ENCODE measurements at places on chromosomes 7 and 10.

- DNase-seq = no peak
Measured at GRCh38 chr7:67518580-67518979, 521.9 kb downstream of the TYW1 start.

DNA sequence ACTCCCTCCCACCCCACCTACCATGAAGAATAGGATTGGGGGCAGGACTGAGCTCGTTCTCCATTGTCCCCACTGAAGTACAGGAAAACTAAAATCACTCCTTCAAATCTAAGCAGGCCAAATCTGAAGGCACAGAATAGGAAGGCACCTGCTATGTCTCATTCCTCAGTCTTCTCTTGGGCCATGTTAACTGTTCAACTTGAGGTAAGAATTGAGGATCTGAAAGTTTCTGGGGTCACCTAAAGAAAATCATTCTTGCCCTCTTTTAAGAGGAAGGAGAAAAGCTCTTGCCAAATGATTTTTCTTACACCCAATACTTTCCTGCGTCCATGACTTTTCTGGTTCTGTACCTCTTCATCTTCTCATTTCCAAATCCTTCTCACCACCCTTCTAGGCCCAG, 4.9 kb downstream of the CPN1 start:
- DNase-seq = no peak

- no peak for DNase-seq
Measured at GRCh38 chr10:103620352-103620740, 126.8 kb downstream of the NEURL1 start.

GRCh38 chr7:26680587-26680986, 183.8 kb downstream of the SKAP2 start:
- DNase-seq = no peak

DNA sequence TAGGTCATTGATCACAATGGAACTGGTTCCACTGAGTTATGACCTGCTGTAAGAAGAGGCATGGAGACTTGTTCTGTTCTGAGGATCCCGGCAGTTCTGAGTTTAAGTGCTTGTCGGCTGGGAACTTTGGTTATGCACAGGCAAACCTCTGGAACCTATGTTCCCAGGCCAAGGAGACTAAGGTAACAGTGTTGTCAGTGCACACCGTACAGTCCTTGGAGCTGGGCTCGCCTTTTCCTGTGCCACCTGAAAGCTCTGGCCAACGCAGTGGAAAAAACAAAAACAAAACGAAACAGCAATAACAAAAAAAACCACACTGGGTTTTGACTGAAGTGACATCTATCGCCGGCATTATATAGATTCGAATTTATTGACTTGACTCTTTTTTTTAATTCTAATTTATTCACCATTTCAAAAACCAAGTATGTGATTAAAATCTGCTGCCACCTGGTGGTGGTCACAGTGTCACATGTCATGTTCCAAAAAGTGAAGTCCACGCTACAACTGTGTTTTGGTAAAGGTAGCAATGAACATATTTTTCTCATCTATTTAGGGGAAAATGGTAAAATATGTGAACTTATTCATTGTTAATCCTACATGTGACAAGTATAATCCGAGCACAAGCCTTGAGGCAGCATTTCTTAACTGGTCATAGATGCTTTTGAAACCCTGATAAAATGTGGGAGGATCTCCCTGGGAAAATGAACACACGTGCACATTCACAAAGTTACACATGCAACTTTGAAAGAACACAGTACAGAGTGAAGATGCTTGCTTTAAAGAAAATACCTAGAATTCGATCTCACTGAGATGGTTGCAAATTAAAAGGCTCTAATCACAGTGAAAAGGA, 113.8 kb upstream of the PPP2R2D start:
- DNase-seq = no peak

- DNase-seq = no peak
Measured at GRCh38 chr10:68861253-68861652, 33.9 kb downstream of the STOX1 start.

- no peak for DNase-seq
Measured at GRCh38 chr10:61993711-61994401, 92.4 kb downstream of the ARID5B start.

- no peak for DNase-seq
Measured at GRCh38 chr10:125543796-125544195, 139.2 kb downstream of the TEX36 start.

GRCh38 chr7:38020121-38020785, 99.8 kb downstream of the EPDR1 start:
- peak; percentile 27 for DNase-seq

DNA sequence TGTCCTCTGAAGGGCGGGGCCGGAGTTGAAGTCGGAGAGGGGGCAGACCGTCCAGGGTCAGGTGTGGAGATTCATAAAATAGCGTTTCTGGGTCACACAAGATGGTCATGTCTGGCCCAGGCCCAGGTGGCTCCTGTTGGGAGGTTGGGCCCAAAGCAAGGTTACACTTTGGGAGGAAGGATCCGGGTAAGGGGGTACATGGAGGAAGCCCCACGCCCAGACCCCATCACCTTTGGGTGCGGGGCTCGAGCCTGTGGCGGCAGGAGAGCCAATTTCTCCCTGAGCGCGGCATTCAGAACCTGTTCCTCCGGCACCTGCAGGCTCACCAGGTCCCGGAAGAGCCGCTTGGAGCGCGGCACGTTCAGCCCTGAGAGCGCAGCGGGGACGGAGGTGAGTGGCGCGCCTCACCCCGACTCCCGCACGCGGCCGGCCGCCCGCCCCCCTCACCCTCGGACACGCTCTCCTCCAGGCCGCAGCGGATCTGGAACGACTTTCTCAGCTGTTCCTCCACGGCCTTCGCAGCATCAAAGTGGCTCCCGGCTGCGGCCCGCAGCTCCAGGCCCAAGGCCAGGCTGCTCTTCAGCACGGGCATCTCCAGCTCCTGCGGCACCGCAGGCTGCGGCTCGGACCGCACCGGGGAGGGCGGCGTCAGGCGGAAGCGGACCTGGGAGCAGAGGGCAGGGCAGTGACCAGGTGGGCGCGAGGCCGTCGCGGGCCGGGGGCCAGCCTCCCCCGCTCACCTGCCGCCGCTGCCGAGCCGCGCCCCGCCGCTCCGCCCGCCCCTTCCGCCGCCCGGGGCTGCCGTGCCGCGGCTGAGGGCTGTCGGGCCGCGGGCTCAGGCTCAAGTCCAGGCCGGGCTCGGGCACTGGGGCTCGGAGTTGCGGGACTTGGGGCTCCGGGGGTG, 644 bp downstream of the PPP1R35 start:
- no peak for DNase-seq

DNA sequence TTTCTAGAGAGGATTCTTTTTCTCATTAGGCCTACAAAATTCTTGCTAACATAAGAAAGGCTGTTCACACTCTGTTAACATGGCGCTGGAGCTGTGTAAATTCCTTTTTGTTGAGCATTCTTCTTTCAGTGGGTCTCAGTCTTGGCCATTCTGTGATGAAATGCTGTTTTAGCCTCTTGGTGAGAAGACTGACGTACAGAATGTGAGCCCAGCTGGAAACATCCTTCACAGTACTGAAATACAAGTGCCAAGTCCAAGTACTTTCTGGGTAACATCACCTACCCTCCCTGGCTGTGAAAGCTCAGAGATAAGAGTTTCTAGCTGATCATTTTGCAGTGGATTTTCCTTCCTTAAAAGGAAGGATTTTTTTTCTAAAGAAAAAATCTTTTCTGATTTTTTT, 231.8 kb downstream of the AHR start:
- no peak for DNase-seq

- DNase-seq = no peak
Measured at GRCh38 chr10:2882628-2883027, 184.7 kb upstream of the PFKP start.

DNA sequence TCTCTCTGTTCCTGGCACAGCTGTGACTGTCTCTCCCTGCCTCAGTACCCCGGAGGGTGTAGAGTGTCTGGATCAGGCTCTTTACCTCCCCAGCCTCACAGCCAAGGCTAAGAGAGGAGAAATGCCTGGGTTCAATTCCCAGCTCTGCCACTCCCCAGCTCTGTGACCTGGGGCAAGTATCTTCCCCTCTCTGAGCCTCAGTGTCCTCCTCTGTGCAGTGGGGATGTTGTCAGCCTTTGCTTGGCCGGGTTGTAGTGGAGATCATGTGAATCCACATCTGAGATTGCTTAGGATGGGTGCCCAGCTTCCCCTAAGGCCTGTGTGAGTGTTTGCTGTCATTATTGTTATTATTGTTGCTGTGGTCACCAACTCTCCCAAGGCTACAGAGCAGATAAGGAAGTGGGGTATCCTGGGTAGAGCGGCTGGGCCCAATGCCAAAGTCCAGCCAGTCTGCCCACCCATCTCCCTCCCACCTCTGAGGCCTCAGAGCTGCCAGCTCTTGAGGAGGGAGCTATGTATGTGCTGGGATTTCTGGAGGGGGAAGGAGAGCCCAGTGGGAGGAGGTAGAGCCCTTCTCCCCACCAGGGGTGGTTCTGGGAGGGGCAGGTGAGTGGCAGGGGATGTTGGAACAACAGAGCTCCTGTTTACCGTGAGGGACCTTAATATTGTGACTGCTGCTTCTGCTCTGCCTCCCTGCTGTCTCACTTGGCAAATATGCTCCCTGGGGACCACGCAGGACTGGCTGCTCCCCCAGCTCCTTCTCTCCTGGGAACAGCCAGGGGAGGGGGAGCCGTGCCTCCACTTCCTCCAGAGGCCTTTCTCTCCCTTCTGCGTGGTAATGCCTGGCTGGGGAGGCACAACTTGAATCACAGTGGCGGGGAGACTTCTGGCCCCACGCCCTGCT, 170.5 kb downstream of the RPS24 start:
- no peak for DNase-seq

DNA sequence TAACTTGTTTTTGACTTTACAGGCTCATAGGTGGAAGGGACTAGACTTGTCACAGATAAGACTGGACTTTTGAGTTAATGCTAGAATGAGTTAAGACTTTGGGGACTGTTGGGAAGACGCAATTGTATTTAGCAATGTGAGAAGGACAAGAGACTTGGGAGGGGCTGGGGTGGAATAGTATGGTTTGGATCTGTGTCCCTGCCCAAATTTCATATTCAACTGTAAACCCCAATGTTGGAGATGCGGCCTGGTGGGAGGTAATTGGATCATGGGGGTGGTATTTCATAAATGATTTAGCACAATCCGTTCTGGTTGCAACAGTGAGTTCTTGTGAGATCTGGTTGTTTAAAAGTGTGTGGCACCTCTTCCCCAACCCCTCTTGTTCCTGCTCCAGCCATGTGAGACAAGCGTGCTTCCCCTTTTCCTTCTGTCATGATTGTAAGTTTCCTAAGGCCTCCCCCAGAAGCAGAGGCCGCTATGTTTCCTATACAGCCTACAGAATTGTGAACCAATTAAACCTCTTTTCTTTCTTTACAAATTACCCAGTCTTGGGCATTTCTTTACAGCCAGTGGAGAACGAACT, 22.6 kb downstream of the RNF216 start:
- DNase-seq = no peak

DNA sequence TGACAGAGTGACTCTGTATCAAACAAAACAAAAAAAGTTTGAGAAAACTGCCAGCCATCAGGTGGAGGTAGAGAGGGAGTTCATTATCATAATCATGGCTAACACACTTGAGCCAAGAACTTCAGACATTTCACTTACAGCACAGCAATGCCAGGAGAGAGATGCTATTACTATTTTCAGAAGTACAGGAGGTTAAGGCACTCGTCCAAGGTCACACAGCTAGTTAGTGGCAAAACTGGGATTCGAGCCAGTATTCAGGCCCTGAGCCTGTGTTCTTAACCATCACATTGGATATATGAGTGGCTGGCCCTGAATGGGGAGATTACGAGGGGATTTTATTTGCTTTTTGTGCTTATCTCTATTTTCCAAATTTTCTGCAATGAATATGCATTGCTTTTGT, 24.8 kb upstream of the UNC5B start:
- DNase-seq = no peak

DNA sequence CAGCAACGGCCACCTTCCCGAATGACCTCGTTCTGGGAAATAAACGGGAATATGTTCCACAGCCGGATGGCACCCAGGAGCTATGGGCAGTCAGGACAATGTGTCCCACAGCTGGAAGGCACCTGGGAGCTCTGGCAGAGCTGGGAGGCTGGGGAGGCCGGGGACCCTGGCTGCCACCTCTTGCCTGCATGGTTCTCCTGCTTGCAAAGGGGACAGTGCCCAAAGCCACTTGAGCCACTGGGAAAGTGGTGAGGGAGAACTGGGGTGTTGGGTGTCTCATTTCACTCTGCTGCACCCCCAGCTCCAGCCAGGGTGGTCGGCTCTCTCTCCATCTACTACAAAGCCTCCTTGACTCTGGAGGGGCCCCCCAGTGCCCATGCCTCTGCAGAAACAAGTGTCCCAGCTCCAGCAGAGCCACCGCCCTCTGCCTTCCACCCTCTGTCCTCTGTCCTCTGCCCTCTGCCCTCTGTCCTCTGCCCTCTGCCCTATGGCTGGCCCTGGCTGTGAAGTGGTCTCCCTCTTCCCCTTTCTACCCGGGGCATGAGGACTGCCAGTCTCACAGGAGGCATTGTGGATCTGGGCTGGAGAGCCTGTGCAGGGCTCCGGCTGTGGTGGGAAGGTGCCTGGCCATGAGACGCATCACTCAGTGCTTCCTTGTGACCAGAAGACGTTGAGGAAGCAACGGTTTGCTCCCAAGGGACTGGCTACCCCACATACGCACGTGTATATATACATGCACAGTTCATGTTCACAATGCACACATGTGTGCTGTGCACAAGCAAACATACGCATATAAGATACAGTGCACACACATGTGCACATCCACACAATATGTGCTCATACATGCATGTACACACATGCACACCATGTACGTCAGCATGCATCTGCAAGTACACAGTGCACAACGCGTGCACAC, 21.5 kb upstream of the INPP5A start:
- no peak for DNase-seq

DNA sequence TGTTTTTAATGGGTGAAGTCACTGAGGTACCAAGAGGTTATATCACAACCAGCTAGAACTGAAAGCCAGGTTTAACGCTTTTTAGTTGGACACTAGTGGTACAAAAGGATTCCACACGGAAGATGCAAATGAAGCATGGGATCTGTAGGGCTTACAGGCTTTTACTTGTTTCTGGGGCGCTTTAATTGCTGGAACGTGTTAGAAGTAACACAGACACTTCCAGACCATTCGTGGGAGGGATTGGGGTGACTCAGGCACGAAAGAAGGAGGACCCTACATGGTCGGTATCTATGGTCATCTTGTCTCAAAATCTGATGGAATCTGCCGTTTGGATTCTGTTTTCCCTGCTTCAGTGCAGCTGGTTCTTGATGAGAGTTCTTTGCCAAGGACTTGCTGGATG, 1.0 kb downstream of the YKT6 start:
- DNase-seq = no peak

GRCh38 chr7:109637428-109637990, 1067.8 kb downstream of the DNAJB9 start:
- DNase-seq = no peak

GRCh38 chr10:100960251-100960650, 9.1 kb upstream of the SEMA4G start:
- no peak for DNase-seq

Data from GM04504 (cell line).